ENCODE measurements at places on chromosomes 13 and 19.
A peak's percentile ranks its signal among the peaks of the same experiment; 100 is the strongest.

GRCh38 chr13:27018882-27019281 is 152.7 kb downstream of the USP12 start:
- ATAC-seq = no peak

DNA sequence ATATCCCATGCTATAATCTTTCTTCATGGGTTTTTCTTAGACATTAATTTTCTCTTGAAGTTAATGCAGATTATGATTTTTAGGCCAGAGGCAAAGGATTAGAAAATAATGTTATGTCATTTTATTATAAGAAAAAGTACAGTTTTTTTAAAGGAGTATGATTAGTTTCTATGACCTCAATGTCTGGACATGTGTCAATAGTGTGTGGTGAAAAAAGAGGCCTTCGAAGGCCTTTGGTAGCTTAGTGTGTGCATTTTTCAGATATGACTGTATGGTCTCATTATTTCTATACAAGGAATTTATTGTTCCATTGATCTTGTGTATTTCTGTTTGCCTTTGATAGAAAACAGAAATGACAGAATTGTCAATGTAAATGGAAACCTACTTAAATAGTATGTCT is 195.6 kb downstream of the GPC5 start:
- no peak for ATAC-seq

DNA sequence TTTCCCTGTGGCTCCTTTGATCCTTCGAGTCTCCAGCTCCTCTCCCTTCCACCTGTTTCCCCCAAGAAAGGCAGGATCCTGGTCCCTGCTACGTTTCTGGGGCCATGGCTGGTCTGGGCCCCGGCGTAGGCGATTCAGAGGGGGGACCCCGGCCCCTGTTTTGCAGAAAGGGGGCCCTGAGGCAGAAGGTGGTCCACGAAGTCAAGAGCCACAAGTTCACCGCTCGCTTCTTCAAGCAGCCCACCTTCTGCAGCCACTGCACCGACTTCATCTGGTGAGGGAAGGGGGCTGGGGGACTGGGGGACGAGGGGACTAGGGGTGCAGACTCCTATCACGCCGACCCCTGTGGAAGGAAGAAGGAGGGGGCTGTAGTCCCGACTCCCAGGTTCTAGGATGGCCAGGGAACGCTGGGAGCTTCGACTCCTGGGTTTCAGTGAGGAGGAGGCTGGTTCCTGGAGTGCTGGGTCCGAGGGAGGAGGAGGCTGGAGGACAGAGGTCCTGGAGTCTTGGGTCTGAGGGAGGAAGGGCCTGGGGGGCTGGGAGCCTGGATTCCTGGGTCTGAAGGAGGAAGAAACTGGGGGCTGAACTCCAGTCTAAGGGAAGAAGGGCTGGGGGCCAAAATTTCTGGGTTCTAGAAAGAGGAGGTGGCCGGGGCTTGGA is 524 bp downstream of the PRKCG start:
- no peak for ATAC-seq

GRCh38 chr19:31255174-31255799 is 93.9 kb downstream of the TSHZ3 start:
- ATAC-seq = no peak

GRCh38 chr19:50695251-50696093 is 24.1 kb downstream of the SHANK1 start:
- ATAC-seq = no peak

- ATAC-seq = peak; percentile 3
Observed at GRCh38 chr19:51094696-51095279, 12.1 kb upstream of the KLK14 start.

DNA sequence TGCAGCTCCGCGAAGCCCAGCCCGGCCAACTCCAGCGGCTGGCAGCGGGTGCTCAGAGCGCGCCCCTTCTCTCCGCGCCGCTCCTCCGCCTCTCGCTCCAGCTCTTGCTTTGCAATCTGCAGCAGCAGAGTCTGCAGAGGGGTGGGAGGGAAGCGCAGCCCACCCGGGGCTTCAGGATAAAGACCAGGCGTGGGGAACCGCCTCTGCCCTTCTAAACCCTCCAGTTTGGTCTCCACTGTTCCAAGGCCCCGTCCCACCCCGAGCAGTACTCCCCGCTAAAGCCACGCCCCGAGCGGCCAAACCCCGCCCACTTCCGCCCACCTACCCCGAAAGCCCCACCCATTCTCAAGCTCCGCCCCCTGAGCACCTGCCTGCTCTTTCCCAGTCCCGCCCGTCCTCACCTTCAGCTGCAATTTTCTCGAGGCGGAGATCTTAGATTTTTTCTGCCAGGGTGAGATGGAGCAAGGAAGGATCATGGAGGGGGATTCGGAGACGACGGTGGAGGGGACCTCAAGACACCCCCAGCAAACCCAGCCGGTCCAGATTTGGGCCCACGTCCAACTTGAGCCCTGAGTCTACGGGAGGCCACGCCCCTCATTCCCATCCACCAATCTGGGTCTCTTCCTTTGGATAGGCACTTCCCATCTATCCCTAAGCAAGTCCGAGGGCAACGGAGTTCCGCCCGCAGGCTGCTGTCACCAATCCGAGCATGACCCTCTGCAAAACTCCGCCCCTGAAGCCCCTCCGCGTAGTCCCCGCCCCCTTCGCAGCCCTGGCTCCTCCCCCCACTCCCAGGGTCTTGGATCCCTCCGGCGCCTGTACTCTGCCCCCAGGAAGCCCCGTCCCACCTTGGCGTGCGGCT is 1.1 kb downstream of the TNNI3 start:
- ATAC-seq = peak; percentile 30

GRCh38 chr19:7942981-7943443 is 454 bp downstream of the TIMM44 start:
- no peak for ATAC-seq

DNA sequence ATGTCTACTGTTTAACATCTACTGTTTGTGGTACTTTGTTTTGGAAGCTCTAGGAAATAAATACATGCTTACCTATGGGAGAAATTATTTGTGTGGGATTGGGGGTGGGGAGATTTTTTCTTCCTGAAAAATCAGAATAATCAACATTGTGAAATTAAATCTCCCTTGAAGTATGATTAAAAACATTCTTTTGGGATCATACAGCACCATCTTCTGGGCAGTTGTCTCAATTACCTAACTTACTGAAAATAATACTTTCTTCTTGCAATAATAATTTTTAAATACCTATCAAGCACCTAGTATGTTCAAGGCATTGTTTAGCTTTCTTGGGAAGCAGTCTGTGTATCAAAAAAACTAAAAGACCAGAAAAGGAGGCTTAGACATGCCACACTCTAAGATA is 576.5 kb upstream of the ARGLU1 start:
- ATAC-seq = no peak

GRCh38 chr13:88526853-88527215 is 855.7 kb downstream of the SLITRK5 start:
- ATAC-seq = no peak

GRCh38 chr19:3387645-3388589 is 21.5 kb downstream of the NFIC start:
- peak; percentile 79 for ATAC-seq

DNA sequence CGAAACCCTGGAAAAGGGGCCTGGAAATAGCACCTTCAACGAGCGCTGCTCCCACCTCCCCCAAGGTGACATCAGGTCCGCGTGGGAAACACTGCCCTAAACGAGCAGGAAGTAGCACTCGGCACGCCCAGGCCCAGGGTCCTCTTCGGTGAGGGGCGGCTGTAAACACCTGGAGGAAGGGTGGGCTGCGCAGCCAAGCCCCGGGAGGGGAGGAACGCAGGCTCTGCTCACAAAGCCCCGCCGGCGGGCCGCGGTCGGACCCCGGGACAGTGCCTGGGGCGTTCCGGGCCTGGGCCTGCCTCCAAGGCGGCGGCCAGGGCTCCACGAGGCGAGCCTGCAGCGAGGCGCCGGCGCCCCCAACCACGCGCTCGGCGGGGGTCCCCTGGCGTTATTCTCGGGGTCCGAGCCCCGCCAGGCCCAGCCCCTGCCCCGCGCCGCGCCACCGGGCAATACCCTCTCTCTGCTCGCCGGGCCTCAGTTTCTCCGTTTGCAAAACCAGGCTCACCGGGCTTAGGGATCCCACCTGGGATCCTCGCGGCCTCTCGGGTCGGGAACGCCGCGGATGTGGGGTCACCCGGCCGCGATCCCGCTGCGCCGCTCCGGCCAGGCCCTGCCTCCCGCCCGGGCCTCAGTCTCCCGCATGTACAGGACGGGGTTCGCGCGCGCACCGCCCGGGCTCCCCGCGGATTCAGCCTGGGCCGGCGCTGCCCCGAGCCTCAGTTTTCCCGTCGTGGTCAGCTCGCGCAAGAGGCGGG is 630 bp downstream of the RNF126 start:
- peak; percentile 17 for ATAC-seq

GRCh38 chr19:15871570-15871969 is 26.3 kb downstream of the CYP4F2 start:
- ATAC-seq = no peak

DNA sequence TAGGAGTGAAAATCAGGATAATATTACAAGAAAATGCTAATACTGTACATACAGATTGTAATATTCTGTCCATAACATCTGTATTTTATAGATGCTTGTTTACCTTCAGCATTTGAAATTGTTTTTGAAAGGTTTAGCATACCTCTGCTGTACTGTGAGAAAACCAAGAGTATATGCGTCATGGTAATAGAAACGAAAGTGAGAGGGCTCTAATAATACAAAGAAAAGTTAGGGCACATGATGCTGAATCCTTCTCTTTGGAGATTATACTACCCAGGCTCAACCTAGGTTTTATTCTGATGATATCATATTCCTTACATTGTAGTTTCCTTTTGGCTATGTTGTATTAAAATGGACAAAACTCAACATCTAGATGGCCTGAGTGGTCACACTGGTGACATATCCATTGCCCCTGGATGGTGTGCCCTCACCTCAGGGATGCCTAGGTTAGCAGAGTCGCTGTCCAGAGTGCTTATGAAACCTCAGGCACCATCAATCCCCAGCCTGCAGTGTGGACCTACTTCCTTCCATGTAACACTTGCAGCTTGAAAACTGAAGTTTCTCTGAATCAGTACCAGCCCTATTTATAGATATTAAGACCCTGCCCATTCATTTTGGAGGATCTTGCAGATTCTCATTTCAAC is 253.7 kb downstream of the KCTD12 start:
- no peak for ATAC-seq

- ATAC-seq = no peak
Observed at GRCh38 chr13:73989244-73989843, 144.9 kb downstream of the KLF12 start.

- ATAC-seq = no peak
Observed at GRCh38 chr19:57016076-57016475, 103.7 kb upstream of the USP29 start.

DNA sequence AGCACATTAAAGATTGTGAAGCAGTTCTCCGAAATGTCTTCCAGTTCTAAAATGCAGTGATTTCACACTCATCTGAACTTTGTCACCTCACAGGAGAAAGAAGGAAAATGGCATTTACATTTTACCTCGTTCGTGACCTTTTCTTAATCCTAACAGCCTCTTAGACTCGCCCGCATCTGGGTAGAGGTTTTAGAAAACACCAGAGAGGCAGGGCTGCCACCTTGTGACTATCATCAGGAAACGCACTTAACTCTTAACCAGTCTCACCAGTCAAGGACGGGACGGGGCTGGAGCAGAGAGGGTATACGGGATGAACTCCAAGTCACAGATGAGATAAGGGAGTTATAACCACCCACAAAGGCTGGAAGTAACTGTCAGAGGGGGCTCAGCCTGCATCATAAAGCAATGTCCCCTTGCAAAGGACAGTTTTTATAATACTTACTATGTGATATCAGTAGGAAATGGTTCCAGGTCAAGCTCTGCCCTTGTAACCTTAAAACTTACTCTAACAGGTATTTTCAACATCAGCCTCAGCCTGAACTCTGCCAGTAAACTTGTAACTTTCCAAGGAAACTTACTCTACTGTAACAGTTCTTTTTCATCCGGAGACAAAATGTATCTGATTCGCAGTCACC is 8.6 kb upstream of the CEACAM6 start:
- peak; percentile 73 for ATAC-seq

DNA sequence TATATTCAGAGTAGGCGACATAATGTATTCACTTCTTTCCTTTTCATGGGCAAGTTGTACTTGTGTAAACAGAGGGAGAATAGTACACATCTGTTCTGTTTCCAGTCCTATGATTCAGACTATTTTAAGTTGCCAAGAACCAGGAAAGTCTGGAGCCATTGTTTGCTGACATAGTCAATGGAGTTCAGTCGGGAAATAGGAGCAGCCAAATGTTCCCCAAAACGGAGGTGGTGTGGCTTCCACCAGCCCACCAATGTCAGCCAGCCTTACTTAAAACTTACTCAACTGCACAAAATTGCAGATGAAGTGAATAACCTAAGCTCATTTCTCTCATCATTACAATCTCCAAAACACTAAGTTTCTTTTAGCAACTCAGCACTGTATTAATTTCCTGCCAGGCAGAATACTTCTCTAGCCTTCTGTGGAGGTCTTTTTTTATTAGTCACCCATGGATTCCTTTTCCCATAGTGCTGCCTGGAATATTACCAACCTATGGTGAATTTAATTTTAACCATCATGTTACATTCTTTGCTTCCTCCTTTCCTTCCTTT is 22.3 kb upstream of the CSNK1A1L start:
- peak; percentile 60 for ATAC-seq

- no peak for ATAC-seq
Observed at GRCh38 chr13:109131698-109132257, 502.4 kb downstream of the MYO16 start.

DNA sequence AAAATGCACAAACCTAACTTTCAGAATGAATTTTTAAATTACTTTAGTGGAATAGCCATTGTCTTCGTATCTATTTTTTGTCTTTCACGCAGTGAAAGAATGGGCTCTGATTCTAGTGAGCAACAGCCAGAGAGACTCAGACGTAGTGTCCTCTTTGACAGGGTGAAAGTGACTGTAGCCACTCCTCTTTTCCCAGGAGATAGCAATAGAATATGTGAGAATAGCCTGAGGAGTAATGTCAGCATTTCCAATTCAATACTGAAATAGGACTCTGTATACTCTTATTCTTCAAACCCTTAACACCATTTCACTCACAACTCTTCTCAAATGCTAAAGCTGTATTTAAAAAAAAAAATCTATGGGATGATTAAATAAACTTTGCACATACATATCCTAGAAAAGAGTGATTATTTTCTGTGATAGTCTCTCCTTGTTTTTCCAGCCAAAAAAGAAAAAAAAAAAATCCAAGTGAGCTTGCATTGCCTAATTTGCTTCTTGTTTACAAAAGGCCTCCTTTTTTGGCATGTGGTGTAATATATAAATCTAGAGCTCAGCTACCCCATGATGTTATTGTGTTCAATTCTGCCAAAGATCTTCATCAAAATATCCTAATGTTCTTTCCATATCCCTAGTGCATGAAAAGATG is 626.1 kb upstream of the SLITRK6 start:
- no peak for ATAC-seq

- peak; percentile 3 for ATAC-seq
Observed at GRCh38 chr19:17794731-17795494, at the start of gene B3GNT3. B3GNT3 (plus strand) TSS chr19:17795138; CDS start chr19:17807808, 12,670 bp downstream.
